Right ventricle myocardium inferior (tissue), 1 donor: ENCODE measurements at places on chromosomes 12 and 14.

- no peak for DNase-seq
Measured at GRCh38 chr12:109264095-109264942, 44.8 kb downstream of the FOXN4 start.

GRCh38 chr12:69430942-69431590 lies 39.1 kb upstream of the FRS2 start:
- DNase-seq, result no peak

DNA sequence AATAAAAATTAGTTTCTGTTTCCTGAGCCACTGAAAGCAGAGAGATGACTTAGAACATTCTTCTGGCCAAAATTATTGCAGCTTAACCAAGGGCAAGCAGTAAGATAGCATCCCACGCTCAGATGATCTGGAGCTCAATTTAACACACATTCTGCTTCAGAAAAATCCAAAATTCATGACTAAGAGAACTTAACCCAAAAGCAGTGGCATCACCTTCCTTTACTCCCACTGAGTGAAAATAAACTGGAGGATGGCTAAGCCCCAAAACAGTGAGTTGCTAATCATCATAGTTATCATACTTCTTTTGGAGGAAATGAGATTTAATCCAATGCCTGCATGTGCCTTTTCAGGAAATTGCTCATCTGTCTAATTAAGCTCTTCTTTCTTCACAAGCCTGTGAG lies 195.4 kb downstream of the DUSP6 start:
- no peak for DNase-seq

- DNase-seq, result peak; percentile 58
Measured at GRCh38 chr12:34399631-34400410, 377.5 kb downstream of the ALG10 start.

- no peak for DNase-seq
Measured at GRCh38 chr14:101843665-101844064, 82.2 kb downstream of the PPP2R5C start.

DNA sequence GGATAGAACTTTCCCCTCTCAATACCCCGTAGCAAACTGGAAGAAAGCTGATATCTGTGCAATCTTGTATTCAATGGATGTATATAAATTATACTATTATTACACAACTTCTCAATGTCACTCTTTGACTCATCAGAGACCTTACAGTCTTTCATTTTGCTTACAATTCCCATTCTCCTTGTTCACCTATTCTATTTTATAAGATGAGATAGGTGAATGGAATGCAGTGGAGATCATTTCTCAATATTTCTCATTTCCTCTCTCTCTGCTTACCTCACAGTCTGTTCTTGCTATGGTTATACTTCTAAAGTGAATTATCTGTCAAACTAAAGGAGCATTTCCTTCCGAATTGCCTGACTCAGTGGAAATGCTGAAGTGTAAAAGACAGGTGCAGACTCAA lies 14.9 kb downstream of the FOXA1 start:
- no peak for DNase-seq

GRCh38 chr14:69559581-69560011 lies 15.1 kb downstream of the CCDC177 start:
- no peak for DNase-seq

DNA sequence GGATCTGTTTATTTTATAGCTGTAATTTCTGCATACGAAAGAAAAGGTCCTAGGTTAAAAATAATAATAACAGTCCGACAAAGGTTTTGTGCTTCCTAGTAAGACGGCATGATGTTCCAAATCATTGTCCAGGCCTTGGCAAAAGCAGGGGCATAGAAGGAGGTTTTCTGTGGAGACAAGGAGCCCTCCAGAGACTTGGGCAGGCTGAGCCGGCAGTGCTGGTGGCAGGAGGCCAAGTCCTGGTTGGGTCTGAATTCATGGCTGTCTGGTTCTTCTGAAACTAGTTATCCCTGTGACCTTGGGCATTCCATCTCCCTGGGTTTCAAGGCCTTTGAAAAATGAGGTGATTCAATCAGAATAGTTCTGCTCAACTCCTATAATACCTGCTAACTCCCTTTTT lies 44.0 kb downstream of the KCNK13 start:
- DNase-seq, result no peak

- DNase-seq, result peak; percentile 21
Measured at GRCh38 chr14:91356181-91356763, 61.3 kb downstream of the CCDC88C start.

DNA sequence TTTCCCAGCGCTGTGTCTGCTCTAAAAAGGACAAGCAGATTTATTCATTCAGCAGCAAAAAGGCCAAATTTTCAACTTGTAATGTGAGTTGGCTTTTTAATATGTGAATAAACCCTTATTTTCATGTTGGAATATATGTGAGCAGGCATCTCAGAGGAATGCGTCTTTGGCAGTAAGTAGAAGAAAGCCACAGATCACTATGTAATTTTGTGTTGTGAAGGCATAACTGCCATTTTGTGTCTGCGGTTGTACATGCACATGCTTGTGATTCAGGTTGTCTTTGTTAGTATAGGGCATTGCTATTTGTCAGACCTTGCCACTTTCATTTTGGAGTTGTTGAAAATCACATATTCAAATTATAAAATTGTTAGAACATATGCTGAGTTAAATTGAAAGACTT lies 398.8 kb upstream of the RGS6 start:
- DNase-seq, result no peak

- no peak for DNase-seq
Measured at GRCh38 chr14:98233656-98234055, 1038.3 kb downstream of the BCL11B start.

- DNase-seq, result no peak
Measured at GRCh38 chr14:72104011-72104613, 171.9 kb downstream of the RGS6 start.

- no peak for DNase-seq
Measured at GRCh38 chr12:116015525-116015924, 262.0 kb downstream of the MED13L start.

DNA sequence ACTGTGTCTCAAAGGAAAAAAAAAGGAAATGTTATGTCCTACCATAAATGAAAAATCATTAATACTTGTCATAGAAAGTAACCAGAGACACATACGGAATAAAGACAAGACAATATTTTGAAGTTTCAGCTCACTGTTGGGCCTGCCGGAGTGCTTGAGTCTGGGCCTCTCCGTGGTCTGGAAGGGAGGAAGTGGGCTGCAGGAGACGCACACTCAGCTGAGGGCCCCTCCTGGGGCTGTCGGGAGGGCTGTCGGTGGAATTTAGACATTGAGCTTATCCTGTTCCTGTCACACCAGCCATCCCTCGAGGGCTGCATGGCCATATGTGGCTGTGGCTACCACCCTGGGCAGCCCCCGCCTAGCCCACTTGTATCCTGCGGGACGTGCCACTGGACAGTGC lies 80.6 kb downstream of the DDX51 start:
- DNase-seq, result no peak

- no peak for DNase-seq
Measured at GRCh38 chr12:107351713-107352112, 258.4 kb upstream of the CRY1 start.

DNA sequence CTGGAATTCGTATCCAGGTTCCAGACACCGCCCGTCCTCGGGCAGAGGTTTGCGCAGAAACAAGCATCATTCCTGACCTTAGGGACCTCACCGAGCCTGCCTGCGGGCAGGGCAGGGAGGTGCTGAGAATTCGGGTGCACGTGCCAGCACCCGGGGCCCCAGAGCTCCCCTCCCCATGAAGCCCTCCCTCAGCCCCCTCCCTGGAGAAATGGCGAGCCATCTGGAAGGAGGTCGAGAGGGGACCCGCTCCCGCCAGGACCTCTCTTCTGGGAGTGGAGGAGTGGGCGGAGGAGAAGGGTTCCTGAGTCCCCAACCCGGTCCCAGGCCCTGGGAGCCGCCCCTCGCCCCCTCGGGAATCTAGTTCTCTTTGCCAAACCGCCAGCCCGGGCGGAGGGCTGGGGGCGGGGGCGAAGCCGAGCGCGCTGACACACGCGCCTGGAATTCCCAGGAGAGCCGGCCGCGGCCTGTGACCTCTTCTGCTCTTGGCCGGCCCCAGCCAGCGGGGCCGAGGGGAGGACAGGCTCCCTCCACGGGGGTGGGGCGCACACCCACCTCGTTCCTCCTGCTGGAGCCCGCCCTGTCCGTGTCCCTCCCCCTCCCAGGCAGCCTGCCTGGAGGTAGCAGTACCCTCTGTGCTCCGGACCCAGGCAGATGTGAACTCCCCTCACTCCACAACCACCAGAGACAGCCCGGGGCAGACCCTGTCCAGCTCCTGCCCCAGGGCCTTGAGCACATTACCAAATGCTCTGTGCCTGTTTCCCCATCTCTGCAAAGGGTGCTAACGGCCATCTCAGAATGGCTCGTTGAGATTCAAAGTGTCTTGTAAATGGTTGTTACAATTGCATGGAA lies 23.0 kb upstream of the GPR132 start:
- DNase-seq, result peak; percentile 82

DNA sequence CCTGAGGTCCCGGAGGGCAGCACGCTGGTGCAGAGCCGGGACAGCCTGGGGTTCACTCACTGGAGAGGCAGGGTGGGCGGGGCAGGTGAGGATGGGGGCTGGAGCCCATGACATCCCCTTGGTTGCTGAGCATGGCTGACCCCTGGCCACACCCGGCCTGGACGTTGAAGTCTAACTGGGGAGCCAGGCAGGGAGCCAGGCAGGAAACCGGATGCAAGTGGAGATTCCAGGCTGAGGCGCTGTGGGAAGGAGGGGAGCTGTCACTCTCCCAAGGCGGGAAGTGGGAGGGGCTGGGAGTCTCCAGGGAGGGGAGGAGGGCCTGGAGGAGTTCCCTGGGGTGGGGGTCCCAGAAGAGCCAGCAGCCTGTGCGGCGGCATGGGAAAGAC lies 7.7 kb upstream of the INF2 start:
- DNase-seq, result peak; percentile 91

GRCh38 chr12:70177631-70178030 lies 65.6 kb upstream of the CNOT2 start:
- no peak for DNase-seq

DNA sequence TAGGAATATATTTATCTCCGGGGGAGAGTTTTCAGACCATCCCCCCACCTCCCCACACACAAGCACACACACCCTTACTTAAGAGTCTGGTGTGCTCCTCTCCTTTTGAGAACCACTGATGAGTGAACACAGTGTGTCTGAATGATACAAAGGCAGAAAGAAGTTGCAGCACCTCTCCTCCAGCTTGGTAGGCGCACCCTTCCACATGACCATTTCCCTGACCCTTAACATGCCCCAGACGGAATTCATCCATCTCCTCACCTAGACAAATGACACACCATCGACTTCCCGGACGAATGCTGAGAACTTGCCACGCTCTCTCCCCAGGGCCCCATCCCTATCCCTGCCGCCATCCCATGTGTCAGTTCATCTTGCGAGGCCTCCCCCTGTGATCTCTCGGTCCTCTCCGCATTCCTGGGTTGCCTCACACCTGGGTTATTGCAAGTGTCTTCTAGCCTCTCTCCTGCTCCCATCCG lies 3.9 kb downstream of the TNFRSF1A start:
- no peak for DNase-seq

GRCh38 chr12:16583969-16584745 lies 21.8 kb downstream of the LMO3 start:
- no peak for DNase-seq

DNA sequence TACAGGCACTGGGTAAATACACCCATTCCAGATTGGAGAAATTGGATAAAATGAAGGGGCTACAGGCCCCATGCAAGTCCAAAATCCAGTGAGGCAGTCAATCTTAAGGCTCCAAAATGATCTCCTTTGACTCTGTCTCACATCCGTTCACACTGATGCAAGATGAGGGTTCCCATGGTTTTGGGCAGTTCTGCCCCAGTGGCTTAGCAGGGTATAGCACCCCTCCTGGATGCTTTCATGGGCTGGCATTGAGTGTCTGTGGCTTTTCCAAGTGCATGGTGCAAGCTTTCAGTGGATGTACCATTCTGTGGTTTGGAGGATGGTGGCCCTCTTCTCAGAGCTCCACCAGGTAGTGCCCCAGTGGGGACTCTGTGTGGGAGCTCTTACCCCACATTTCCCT lies 427.2 kb downstream of the TRHDE start:
- DNase-seq, result no peak
